Activated naive CD4-positive, alpha-beta T cell treated with anti-CD3 and anti-CD28 coated beads, Interleukin-2, amount 50 U/mL, for 16 hours (primary cell): ENCODE measurements at places on chromosomes 4 and X.
A peak's percentile ranks its signal among the peaks of the same experiment; 100 is the strongest.

DNA sequence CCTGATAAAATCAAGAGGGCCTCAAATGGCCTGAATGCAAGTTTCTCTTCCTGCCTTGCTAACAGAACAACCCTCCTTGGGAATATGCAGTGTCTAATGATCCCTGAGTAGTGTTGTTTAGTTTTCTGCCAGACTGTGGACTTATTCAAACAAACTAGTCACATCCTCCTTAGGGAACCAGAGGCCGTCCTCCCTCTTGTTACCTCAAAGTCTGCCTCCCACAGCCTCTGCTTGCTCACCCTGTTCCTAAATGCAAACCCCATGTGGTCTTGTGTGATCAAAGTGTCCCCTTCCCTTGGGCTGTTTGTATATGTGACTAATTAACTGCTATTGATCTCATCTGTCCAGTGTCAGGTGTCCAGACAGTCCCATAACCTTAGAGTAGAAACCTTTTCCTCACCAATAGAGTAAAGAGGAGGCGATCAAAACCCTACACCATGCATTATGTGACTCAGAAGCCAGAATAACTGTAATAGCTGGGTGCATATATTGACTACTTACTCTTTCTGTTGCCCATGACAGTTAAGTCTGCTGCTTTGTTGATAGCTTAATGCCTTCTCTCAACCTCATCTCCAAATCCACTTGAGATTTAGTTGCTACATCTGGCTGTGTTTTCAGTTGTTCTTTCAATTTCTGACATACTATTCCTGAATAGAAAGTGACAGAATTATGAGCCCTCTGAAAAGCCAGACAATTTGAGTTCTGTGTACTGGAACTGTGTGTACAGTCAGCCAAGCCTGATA, 473.0 kb upstream of the NWD2 start:
- DNase-seq = no peak

- DNase-seq = no peak
Observed at GRCh38 chrX:13091111-13091765, 46.8 kb upstream of the FAM9C start.

GRCh38 chr4:73213916-73214653, 44.5 kb downstream of the ANKRD17 start:
- DNase-seq = no peak

DNA sequence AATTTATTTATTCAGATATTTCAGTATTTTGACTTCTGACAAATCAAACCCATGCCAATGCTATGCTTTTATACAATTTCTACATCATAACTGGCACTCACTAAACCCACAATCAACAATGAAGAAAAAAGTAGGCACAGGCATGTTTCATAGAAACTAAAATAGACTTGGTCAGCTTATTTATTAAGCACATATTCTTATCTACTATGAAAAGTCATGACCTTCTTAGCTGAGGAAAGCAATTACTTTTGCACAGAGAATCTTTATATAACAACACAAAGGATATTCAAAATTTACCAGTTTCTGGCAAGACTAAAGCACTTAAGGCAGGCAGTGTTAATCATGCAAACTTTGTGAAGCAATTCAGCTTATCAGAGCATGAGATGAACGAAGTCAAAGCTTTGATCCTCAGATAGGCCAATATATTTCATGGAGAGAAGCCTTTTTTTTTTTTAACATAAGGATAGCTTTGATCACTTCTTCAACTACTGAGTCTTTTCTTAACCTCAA, 490.6 kb downstream of the INPP4B start:
- no peak for DNase-seq

- no peak for DNase-seq
Observed at GRCh38 chr4:113674733-113675132, 86.8 kb downstream of the CAMK2D start.

DNA sequence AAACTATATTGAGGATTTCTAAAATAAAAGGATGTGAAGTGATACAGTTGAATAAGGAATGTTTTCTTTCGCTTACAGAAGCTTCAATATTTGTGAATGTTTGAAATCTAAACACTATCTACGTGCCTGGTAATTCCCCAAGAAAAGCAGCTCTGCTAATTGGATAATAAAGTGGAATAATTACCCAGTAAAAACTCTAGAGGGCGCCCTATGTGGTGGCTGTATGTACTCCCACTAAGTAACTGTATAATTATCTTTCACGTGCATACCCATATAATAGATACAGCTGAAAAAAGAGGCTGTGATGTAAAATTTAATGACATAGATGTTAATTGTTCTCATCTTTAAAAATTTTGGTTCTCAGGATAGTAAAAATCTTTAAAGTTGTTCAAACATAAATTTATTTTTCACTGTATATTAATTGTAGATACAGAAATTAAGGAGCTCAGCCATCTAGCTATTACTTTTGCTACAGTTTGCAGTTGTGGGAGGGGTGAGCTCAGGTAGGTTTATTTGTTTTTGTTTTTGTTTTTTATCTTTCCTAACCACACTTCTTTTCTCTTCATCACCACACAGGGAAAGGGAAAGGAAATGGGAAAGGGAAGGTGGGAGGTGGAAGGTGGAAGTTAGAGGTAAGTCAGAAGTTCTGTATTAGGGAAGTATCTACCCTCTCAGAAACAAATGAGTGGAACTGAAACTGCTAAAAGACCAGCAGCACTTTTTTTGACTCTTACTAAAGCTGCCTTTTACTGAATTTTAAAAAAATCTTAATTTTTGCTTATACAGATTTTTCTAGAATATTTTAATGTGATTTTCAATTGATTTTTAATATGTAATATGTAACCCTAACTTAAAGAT, 151.7 kb upstream of the RPS6KA6 start:
- DNase-seq = no peak

DNA sequence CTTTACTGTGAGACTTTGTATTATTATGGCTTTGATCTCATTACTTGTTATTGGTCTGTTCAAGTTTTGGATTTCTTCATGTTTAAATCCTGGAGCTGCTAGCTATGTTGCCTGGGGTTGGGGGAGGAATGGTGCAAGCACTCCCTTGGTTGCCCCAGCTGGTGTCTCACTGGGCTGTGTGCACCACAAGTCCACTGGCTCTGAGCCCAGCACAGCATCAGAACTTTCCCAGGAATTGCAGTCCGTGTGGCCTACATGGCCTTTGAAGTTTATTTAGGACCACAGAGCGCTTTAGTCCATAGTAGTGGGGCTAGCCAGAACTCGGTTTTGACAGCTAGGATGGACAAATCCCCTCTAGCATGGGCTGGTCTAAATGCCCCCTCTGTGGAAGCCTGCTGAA, 278.8 kb upstream of the RPS6KA3 start:
- DNase-seq = no peak

DNA sequence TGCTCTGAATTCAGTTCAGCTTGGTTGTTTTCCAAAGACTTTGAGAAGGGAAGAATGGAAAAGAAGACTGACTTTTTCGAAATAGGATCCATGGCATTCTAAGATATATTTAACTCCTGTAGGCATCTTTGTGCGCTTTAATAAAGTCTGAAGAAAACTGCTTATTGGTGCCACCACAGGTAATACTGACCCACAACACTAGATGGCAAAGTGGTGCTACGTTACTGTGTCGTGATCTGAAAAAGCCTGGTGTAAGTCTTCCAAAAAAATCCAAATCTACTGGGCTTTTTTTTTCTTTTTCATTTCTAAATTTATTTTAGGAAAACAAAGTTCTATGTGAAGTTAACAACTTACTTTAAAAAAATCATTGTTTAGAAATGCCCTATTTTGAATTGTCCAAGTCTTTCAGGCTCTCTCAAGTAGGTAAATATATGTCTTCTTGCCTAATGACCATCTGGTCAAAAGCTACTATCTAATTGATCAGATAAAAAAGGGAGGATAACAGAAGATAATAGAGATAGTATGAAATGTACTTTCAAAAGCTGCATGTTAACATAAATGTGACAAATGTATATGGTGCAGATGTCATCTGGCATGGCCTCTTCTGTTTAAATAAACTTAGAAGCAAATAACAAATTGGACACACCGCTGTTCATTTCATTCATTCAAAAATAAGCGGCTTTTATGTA, 47.0 kb upstream of the MID1IP1 start:
- DNase-seq = peak; percentile 28

- no peak for DNase-seq
Observed at GRCh38 chr4:6059375-6059805, 41.2 kb upstream of the C4orf50 start.

DNA sequence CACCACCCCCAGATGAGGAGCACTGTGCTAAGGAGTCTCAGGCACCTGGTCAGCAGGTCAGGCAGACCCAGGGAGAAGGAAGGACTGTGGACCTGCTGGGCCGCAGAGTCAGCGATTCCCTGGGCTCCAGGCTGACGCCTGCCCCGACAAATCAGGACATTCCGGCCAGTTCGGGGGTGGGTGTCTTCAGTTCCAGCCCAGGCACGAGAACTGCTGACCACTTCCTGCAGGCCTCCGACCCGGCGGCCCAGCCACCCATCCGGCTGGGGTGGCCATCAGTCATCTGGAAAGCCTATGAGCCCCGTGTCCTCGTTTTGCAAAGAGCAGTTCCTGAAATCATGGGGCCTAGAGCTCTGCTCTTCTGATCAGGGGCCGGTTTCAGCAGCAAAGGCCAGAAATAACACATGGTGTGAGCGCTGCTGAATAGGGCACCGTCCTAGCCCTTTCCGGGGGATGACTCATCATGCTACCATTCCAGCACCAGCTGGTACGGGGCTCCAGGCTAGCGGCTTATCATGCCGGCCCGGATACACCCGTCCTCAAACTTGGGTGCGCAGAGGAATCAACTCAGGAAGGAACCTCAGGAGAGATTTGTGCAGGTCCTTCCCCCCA, 7.8 kb upstream of the SH3TC1 start:
- DNase-seq = no peak

DNA sequence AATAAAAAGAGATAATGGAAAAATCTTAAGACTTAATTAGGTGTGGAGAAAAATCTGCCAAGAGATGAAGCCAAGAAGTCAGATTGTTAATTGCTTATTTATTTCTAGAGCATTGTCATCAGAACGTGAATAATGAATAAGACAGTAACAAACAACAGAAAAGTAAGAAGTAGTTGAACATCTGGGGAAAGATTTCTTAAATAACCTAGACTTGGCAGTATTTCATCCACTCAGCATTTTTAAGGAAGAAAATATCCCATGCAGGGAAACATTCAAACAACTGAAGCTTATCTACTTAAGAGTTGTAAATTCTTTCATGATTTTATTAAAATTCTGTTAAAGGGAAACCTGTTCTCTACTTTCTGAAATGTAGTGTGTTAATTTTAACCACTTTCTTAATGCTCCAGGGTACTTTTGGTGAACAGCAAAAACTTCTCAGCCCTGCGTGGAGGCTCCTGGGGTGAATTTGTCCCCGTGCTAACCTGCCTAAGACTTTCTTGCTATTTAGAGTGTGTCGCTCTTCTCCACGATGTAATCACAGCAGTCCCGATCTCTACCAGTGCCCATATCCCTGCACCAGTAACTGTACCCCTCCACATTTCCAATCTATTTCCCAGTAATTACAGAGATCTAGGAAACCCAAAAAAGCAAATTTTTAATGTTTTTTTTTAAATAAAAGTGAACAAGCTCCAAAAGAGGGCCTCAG, 124.6 kb downstream of the CORIN start:
- no peak for DNase-seq

- DNase-seq = no peak
Observed at GRCh38 chr4:183416879-183417755, 27.3 kb upstream of the CDKN2AIP start.

DNA sequence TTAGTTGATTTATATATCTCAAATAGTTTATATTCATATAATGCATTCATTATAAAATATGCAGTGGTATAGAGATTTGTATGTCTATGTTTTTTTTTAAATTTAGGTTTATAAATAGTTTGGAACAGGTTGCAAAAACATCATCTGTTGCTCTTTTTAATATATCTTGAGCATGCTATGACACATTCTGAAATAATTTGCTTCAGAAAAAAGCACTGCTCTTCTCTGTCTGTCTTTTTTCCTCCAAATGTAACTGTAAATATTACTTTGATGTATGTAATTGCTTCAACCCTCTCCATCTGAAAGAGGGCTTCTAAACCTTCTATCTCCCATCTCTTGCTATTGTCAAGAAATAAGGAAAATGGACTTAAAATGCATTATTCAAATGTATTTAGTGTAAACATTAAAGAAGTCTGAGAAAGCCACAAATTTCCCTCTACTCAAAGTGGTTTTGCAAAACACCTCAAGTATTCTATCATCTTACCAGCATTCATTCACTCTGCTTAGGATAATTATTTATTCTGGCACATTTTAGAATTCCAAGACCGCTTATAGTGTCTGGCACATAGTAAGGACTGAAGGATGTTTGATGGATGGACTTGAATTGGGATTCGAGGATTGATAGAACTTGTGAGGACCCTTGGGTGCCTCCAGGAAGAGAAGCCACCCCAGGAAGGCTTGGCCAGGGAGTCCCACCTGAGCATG, 87.8 kb downstream of the CLNK start:
- DNase-seq = no peak

DNA sequence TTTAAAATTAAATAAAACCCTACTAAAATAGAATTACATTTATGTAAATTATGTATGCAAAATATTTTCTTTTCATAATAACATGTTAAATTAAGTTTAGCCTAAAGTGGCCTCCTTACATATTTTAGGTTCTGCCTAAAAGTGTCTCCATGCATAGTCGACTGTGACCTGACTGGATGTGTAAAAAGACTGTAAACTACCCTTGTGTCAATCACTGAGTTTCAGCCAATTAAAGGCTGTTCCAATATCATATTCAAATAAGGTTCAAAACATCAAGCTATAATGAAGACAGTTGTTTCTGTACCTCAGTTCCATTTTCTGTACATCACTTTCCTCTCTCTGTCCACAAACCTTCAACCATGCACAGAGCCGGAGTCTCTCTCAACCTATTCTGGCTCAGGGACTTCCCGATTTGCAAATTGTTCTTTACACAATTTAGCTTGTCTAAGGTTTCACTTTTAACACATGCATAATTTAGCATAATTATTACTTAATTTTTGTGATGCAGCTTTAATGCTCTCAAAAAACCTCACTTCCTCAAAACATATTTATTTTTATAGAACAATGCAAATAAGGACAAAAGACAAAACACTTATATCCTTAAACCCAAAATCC, 60.1 kb downstream of the SH3RF1 start:
- no peak for DNase-seq

DNA sequence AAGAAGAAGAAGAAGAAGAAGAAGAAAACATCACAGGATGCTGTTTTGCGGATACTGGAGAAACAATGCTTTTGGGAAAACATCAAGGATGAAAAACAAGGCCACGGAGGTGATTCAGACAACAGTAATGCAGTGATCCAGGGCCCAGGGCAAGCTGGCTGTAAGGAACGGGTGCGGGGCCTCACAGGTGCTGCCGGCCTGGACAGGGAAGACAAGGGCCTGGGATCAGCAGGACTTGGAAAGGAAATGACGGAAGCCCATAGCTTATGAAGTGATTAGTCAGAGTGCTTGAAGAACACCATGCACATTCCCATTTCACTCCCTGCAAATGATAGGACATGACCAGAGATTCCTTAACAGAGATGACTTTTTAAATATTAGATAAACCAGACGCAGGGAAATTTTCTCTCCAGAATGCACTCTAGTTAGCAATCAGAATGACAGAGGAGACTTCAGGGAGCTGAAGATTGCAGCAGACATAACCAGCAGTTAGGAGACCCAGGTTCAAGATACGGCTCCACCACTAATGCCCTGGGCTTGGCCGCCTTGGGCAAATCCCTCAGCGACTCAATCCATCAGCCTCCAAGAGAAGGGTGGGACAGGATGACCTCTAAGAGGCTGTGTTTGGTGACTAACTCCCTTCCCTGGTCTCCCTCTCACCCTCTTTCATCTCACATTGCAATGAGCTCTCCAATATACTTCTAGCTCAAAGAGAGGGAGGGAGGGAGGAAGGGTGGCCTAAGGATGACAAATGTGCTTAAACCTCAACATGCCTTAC, 54.1 kb downstream of the APBB2 start:
- no peak for DNase-seq
